Nucleus accumbens (tissue), 56 donors: ENCODE measurements at places on chromosomes 1 and 21.

GRCh38 chr1:148318123-148318903 lies 164.8 kb downstream of the PPIAL4G start:
- DNase-seq: no peak

DNA sequence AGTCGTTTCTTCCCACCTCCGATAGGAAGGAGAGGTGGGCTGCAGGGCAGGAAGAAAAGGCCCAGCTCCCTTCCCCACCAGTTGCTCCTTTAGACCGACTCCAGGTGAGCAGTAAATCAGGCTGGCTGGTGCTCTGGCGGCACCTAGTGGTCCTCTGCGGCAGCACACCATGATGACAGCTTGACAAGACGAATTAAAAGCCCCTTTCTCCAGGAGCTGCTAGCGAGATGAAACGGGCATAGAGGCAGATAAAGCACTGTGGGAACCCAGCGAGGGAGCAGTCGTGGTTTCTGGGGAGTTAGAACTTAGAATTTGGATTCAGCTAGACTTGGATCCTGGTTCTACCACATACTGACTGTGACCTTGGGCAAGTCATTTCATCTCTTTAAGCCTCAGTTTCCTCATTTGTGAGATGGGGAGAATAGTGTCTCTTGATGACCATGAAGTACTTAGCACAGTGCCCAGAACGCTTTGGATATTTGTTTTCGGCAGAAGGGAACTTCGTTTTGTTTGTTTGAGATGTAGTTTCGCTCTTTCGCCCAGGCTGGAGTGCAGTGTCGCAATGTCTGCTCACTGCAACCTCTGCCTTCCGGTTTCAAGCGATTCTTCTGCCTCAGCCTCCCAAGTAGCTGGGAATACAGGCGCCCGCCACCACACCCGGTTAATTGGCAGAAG lies 21.8 kb upstream of the COL9A2 start:
- DNase-seq: peak; percentile 44

- DNase-seq: no peak
Observed at GRCh38 chr21:46219591-46220239, 8.9 kb downstream of the LSS start.

DNA sequence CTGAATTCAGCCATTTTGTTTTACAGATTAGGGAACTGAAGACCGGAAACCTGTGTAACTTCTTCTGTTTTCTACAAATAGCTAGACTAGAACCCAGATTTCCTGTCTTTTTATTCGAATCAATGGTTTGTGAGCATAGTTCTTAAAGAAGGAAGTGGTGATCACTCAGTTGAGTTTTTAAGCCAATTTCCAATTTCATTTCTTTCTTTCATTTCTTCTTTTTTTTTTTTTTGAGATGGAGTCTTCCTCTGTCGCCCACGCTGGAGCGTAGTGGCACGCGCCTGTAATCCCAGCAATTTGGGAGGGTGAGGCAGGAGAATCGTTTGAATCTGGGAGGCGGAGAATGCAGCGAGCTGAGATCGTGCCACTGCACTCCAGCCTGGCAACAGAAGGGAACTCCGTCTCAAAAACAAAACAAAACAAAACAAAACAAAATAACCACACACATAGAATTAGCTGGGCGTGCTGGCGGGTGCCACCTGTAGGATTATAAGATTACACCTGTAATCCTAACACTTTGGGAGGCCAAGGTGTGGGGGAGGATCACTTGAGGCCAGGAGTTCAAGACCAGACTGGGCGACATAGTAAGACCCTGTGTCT lies 3.0 kb upstream of the MDM4 start:
- no peak for DNase-seq

DNA sequence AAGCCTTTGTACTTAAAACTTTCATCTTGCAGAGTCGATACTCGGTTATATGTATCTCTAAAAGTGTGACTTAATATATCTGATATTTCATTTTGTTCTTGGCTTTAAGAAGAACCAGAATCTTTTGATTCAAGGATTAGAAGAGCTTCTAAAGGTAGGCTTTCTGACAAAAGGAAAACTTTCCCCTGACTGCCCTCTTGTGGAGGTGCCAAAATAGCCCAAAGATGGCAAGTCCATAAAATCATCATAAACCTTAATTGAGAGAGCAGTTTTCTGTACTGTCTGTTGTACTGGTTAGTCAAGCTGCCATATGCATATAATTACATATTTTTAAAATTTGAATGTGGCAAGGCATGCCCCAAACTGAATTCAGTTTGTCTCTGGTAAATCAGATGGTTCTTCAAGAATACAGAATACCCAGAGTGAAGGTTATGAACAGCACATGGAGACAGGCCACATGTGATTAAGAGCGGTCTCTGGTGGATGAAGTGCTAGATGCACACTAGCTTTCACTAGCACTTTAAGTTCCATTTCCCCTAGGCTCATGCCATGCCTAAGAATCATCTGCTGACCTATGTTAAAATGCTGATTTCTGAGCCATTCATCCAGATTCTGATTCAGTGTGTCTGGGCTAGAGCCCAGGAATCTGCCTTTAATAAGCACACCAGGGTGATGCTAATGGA lies 27.7 kb upstream of the ELAVL4 start:
- DNase-seq: no peak

- no peak for DNase-seq
Observed at GRCh38 chr1:11764115-11764514, 2.1 kb downstream of the C1orf167 start.

DNA sequence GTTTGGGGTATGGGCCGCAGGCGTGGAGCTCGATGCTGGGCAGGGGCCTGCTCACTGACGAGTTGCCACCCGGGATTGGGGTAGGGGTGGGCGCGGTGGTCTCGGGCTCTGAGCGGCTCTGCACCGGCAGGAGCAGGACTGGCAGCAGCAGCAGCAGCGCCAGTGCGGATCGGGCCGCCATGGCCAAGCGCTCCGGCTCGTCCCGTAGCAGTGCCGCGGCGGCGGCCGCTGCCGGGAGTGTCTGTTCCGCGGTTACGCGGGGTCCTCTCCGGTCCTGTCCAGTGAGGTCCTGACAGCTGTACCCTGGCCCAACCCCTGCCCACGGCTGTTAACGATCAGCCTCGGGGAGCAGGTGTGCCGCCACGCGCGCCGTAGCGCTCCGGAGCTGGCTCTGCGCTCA lies 26.5 kb downstream of the ADARB1 start:
- DNase-seq: no peak

DNA sequence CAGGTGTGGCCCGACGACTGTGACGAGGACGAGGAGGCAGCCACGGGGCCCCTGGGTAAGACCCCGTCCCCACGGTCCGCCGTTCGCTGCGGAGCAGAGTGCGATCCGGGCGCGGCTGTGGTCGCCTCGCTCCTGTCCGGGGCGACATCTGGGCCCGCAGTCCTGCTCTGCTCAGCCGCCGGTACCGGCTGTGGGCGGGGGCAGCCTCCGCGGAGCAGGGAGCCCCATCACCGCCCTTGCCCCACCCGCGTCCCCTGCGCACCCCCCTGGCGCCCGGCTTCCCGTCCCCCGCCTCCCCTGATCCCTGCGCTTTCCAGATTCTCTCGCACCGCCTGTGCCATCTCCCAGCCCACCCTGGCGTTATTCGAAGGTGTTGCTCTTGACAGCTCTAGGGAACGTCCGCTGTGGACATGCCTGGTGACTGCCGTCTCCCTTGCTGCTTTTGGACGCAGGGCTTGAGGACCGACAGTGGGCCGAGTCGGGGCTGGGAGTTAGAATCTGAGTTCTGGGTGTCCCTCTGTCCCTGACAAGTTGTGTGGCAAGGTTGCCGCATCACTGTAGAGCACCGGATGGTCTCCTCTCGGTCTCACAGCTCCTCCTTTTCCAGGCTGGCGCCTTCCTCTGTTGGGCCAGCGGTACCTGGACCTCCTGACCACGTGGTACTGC lies 596 bp downstream of the TOR3A start:
- no peak for DNase-seq

- DNase-seq: no peak
Observed at GRCh38 chr1:102715150-102715549, 393.2 kb downstream of the COL11A1 start.

- DNase-seq: no peak
Observed at GRCh38 chr21:32382108-32382644, 10.6 kb downstream of the URB1 start.

DNA sequence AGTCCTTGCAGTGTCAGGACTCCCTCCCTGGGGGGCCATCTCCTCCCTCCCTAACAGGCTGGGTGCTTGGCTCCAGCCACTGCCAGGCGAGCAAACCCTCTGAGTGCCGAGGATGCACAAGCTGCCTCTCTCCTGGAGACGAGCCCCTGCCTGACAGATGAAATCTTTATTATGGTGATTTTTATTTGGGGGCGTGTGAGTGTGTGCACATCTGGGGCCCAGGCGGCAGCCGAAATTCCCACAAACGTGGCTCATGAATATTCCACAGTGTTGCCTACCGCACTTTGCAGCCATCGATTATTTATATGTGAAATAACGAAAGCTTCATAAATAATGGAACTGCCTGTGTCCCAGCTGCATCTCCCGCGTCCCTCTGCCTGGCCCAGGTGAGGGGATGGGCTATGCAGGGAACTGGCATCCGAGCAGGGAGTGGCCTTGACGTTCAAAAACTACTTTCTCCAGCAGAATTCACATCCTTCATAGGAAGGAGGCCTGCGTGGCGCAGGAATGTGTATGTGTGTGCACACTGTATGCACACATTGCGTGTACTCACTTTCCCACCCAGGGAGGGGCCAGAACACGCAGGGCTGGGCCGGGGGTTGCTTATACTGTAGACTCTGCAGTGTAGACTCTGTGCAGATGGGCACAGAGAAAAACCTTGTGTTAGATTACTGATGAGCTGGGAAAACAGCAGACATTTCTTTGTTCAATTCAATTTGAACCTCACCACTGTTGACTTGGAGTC lies 73.1 kb downstream of the UBIAD1 start:
- DNase-seq: no peak

GRCh38 chr1:93771843-93772242 lies 90.2 kb upstream of the BCAR3 start:
- DNase-seq: no peak

DNA sequence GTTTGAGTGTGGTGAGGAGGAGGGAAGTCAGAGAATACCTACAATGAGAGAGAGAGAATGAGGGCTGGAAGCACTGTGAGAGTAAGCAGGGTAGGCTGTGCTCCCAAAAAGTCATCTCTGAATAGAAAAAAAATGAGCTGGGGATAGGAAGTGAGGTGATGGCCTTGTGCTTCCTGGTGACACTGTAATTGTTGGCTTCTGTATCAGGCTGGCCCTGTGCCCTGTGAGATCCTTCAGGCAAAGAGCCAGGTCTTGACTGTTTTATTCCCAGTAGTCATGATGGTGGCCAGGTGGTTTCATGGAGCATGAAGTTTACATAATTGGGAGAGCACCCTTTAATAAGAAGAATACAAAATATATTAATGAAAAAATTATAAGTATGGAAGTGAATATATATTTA lies 20.4 kb upstream of the SPATA6 start:
- DNase-seq: no peak

DNA sequence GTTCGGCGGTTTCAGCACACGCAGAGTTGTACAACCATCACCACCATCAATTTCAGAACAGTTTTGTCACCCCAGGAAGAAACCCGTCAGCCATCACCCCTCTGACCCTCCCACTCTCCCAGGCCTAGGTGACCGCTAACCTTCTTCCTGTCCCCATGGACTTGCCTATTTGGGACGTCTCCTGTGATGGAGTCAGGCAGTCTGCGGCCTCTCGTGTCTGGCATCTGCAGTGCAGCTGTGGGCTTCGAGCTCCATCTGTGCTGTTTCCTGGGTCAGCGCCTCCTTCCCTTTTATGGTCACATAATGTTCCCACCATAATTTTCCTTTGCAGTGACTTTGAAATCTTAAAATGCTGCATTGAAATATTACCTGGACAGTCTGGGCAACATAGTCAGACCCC lies 24.4 kb downstream of the SLC45A1 start:
- DNase-seq: no peak

DNA sequence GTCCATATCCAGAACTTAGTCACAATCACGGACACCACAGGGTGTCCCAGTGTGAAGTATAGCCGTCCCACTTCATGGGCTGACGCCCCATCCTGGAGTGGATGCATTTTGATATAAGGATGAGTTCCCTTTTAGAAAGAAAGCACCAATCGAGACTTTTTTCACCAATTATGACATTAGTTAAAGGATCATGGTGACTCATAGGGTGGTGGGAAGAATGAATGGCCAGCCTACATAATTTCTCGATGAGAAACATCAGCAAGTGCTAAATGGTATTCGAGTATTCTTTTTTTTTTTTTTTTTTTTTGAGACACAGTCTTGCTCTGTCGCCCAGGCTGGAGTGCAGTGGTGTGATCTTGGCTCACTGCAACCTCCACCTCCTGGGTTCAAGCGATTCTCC lies 38.5 kb upstream of the USP1 start:
- DNase-seq: no peak
